ENCODE measurements at places on chromosomes 13 and 19.

DNA sequence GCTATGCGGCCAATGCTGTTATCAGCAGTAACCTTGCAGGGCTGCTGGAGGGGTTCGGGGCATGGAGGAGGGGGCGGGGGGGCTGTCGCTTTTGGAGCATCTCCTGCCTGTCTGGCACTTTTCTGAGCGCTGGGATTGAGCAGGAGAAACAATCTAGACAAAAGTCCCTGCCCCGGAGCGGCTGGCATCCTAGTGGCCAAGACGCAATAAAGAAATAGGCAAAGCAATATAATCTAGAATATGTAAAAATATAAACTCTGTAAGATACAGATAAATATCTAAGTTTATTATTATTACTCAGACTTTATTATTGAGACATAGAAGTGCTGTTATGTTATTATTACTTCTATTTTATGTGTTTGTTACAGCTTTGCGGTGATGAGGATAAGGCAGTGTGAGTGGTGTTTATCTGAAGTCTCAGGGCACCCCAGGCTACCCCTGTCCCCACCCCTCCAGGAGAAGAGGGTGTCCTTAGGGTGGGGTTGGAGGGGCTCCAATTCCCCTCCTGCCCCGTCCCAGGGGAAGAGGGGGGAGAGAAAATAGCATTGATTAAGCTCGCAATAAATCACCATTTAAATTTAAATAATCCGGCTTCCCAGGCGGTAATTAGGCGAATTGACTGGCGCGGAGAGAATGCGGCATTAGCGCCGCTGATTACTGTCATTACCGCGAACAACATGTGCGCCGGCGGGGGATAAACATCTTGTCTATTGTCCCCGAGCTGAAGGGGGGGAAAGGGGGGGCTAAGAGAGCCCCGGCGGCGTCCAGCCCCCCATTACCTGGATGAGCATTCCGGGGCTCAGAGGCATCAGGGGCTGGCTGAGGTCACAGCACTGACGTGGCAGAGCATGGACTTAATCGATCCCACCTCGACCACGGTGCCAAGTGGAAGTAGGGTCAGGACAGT is 3.2 kb downstream of the NPAS1 start:
- DNase-seq = no peak

DNA sequence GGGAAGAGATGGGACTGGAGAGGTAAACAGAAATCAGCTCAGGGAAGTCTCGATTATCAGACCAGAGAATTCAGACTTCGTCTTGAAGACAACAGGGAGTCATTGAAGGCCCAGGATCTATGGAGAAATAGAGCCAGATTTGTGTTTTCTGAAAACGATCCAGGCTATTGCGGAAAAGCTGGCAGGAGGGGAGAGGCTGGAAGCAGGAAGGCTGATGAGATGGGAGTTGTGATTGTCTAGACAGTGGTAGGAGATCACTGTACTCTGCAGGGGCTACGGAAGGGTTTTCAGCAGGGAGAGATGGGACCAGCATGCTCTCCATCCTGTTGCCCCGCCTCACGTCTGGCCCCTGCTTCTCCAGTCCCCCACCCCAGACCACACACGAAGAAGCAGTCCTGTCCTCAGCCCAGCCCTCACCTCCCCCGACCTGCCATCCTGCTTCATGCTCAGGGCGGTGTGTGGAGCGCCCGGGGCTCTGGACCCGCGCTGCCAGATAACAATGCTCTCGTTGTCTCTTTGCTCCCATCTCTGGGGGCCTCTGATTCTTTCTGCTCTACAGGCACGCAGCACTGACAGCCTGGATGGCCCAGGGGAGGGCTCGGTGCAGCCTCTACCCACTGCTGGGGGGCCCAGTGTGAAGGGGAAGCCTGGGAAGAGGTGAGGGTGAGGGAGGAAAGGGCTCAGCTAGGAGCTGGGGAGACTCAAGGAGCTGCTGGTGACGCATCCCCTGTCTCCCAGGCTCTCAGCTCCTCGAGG is 1.9 kb downstream of the ARHGAP33 start:
- DNase-seq = no peak

DNA sequence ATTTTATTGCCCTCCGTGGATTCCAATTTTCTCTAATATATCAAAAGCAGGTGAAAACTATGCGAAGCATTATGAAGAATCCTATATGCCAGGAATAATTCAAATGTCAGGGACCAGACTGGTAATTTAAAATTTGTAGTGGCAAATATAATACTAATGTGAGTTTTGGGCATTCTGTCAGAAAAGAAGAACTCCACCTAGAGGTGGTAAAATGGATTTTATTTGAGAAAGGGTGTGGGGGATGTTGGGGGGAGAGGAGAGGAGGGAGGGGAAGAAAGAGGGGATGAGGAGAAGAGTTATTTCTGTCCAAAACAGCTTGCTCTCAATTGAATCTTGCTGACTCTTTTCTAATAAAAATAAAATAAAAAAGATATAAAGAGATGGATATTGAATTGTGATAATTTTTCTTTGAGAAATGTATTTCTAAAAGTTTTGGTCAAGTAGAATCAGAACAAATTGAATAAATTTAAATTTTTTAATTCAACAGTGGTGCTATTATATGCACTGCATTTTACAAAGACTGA is 929.3 kb upstream of the SLITRK5 start:
- DNase-seq = no peak

DNA sequence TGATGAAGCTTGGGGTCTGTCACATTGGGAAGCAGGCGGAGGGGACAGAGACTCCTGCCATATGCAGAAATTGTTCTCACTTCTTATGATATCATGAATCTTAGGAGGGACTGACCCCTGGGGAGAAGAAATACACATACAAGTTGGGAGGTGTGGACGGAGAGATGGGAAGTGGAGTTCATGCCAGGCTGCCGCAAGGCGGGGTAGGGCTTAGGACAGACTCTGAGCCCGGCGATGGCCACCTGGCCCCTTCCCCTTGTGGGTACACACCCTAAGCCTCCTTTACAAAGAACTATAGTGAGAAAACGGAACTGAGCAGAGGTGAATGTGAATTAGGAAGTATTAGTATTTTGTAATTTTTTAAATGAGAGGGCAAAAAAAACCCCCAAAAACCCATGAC is 177.0 kb upstream of the IRS2 start:
- DNase-seq = no peak

DNA sequence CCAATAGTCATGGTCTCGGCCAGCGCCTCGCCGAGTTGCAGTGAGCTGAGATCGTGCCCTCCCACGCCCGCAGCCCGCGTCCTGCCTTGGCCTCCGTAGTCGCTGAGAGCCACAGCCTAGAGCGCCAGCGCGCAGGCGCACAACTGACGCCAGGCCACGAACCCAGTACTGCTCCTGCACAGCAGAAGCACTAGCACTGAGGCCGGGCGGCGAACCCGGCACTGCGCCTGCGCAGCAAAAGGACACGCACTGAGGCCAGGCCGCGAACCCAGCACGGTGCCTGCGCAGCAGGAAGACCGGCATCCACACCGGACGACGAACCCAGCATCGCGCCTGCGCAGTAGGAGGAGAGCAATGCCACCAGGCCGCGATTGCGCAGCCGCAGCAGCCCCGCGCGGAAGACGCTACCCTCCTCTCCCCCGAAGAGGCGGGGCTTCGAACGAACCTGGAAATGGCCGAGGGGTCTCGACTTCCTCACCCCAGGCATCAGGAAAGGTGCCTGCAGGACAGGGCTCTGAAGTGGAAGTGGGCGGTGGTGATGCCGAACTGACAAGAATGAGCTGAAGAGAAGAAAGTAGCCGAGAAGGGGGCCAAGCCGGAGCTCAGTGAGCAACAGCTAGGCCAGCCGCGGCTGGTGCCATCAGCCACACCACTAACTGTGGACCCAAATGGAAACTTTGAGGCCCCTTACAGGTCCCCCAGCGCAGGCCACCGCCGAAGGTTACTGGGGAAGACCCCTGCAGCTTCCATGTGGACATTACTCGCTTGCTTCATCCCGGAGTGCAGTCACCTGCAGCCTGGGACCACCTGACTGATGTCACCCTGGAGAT is 7.5 kb downstream of the F10 start:
- peak; percentile 63 for DNase-seq

- no peak for DNase-seq
Observed at GRCh38 chr13:113980489-113981064, 6.7 kb upstream of the C13orf46 start.

All from activated CD8-positive, alpha-beta memory T cell treated with anti-CD3 and anti-CD28 coated beads, Interleukin-2, amount 50 U/mL, for 48 hours (primary cell).